COR-L47 (cell line): ENCODE measurements at places on chromosomes 5 and 9.

- no peak for DNase-seq
Measured at GRCh38 chr9:96620832-96621269, 1.2 kb upstream of the CDC14B start.

DNA sequence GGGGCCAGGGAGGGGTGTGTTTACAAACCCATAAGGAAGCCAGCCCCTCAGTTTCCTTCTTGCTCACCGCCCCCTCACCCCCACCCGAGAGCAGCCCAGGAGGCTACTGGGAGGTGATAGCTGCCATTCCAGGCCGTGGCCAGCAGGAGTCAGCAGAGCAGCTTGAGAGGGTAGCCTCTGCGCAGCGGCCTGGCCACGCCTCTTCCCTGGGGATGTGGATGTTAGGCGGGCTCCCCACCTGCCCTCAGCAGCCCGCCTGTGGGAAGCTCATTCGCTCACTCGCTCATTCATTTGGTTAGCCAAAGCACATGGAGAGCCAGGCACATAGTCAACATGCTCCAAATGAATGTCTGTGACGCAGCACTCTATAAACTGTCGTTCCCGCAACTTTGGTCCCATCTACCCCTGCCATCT lies 6.1 kb upstream of the DPM2 start:
- peak; percentile 70 for DNase-seq

DNA sequence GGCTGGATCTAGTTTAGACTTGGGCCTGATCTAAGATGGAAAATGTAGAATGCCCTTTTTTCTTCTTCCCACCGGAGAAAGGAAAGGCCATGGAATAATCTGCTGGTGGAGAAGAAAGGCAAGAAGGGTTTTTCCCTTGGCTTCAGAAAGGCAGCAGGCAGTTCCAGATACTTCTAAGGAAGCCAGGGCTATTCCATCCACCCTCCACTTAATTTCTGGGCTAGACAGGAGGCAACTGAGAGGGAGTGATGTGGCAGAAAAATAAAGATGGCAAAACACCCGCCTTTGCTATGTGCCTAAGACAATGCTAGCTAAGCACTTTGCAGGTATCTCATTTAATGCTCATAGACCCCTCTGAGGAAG lies 9.9 kb downstream of the MYOZ3 start:
- no peak for DNase-seq

GRCh38 chr5:136073714-136074529 lies 45.1 kb downstream of the TGFBI start:
- no peak for DNase-seq

GRCh38 chr9:112764837-112765236 lies 14.3 kb downstream of the SNX30 start:
- DNase-seq = no peak

DNA sequence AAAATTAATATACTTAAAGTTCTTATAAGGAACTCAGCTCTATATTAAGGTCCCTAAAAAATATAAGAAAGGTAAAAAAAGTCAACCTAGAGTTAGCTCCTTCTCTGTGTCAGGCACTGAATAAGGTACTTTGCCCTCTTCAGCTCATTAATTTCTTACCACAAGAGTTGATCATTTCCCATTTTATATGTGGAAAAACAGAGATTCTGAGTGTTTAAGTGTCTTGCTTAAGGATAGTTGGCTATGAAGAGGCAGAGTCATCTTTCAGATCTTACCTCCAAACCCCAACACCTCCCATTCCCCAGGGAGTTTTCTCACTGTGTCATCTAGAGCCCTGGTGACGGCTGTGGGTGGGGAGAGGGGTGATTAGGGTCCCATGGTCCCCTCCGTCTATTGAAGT lies 40.6 kb downstream of the INSYN2B start:
- no peak for DNase-seq

DNA sequence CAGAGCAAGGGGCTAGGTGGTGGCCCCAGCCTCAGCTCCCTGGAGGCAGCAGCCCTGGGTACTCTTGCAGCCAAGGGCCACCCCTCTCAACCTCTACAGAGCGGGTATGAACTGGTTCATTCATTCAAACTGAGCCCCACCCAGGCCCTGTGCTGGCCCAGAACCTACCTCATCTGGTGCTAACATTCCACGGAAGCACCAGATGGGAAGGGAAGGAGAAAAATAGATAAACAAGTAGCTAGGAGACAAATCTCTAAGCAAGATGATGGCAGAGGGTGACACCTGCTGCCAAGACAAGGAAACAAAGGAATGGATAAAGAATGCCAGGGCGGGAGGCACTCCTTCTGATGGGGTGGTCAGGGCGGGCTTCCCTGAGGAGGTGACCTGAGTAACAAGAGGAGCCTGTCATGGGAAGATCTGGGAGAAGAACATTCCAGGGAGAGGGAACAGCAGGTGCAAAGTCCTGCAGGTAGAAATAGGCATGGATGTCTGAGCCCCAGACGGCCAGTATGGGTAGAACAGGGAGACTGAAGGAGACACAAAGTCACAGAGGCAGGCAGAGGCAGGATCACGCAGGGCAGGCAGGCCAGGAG lies 6.1 kb downstream of the ST6GALNAC4 start:
- DNase-seq = no peak

GRCh38 chr5:133275631-133276030 lies 223.8 kb downstream of the HSPA4 start:
- DNase-seq = no peak

- DNase-seq = no peak
Measured at GRCh38 chr5:72509401-72509800, 2.2 kb upstream of the ZNF366 start.

DNA sequence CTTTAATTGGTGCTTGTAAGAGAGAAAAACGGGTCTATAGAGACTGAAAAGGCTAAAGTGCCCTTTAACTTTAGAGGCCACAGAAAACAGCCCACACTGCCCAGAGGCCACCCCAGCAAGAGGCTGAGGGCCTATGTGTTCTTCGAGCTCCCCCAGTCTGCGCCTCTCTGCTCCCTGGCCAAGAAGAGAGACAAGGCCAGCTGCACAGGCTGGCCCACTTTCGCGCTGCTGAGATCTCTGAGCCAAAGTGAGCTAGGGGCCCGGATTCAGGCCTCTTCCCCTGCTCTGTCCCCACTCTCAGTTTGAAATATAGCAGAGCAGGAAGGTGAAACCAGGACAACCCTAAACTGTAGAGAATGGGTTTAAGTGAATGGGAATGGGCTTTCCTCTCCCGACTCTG lies 132.0 kb upstream of the TRIM32 start:
- DNase-seq = no peak

GRCh38 chr9:38298503-38298902 lies 94.0 kb upstream of the ALDH1B1 start:
- DNase-seq = no peak

GRCh38 chr9:97985058-97985861 lies 2.1 kb downstream of the ANP32B start:
- peak; percentile 53 for DNase-seq

DNA sequence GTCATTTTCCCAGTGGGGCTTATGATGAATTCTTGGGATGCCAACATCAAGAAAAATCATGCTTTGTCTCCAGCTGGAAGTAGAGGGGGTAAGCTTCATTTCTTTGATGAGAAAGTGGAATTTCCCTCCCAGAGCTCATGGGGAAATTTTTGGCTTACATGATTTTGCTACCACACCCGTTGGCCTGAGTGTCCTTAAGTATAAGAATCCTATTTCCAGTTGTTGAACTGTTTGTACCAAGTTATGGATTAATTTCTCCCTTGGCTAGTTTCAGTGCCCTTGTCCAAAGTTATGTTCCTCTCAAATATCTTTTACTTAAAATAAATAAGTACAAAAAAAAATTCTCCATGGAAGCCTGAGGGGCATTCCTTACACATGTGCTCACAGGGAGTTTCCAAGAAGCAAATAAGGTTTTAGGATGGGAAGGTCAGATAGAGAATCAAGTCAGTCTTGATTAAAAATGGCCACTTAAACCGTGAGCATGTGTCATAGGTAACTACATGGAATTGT lies 82.3 kb downstream of the PTCD2 start:
- no peak for DNase-seq

DNA sequence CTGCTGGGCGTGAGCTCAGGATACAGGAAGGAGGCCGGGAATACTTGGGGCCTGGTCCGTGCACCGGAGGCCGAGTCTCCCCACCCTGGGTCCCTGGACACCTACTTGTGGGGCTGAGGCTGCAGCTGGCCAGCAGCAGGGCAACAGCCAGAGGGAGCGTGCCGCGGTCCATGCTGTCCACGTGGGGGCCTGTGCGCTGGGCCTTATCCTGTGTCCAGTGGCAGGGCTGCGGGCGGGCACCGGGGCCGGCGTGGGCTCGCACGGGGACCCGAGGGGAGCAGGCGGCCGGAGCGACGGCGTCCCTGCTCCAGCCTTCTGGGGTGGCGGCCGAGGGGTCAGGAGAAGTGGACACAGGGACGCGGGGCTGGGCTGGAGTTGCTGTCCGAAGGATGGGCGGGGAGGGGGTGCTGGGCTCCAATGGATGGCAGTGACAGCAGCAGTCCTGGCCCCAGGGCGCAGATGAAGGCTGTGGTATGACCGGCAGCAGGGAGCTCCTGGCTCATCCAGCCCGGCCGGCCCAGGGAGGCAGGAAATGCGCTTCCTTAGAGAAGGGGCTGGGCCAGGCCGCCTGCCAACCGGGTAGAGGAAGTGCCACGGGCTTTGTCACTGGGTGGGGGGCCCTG lies at the start of gene ENG:
Gene ENG (minus strand): TSS at position 475 of the 623 bp plus-strand sequence. CDS start 303 bp downstream, at position 172.
- DNase-seq = no peak

GRCh38 chr5:98543490-98543889 lies 230.0 kb upstream of the RGMB start:
- DNase-seq = no peak

DNA sequence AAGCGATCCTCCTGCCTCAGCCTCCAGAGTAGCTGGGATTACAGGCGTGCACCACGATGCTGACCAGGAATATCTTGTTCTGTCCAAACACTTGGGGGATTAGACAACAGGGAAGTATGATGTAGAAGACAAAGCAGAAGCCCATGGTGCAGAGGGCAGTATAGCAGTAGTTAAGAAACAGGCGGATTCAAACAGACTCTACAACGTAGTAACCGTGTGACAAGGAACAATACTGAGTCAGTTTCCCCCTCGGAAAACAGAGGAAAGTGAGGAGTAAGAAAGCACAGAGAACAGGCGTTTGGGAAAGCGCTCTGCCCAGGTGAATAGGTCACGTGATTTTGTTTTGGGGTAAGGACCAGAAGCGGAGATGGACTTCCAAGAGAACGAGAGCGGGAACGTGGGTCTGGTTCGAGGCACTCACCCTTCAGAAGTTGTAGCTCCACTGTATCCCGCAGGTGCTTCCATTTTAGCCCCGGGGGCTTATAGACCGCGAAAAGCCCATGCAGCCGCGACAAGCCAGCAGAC lies 306 bp downstream of the TRUB2 start:
- no peak for DNase-seq

DNA sequence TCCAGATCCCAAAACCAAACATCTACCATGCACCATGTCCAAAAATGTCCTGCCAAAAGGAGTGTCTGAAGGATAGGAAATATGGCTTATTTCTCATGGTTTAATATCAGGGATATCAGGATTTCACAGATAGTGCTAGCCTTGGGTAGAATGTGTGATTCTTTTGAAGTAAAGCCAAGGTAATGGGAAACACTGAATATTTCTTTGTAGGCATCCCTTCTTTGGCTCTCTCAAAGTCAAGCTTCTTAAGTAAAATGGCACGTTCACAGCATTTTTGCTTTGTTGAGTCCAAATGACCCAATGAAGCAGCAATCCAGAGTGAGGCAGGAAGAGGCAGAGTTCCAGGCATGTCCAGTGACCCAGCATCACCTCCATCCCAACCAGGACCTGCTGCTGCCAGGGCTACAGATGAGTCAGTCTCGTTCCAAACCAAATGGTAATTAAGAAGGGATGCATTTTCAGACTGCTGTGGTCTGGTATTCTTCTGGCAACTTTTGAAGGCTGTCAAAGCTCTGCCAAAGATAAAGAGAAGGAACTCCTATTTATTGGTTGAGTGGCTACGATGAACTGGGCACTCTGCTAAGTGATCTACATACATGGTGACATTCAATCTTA lies 678.8 kb upstream of the KLF4 start:
- no peak for DNase-seq

GRCh38 chr5:152514827-152515397 lies 109.8 kb upstream of the NMUR2 start:
- peak; percentile 14 for DNase-seq

GRCh38 chr9:76200745-76201144 lies 193.5 kb downstream of the RFK start:
- no peak for DNase-seq

- DNase-seq = no peak
Measured at GRCh38 chr9:131739959-131740648, at the start of gene RAPGEF1. TSS of gene RAPGEF1 (minus strand) at chr9:131740076. CDS start at chr9:131739830, 246 bp downstream.

DNA sequence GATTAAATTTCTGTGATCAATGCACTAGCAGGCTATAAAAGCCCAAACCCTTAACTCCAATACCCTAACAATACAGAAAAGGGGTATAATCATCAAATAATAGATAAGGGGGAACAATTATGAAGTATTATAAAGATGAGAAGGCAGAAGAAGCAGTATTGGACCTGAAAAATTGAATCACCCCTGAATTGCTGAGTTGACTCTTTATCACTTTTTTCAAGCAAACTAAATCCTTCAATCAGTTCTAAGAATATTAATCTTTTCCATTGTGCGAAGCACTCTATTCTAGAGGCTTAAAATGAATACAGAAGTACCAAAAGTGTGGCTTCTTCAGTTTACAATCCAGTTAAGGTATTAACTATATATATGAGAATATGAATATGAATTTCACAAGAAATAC lies 120.7 kb downstream of the RNF180 start:
- no peak for DNase-seq

DNA sequence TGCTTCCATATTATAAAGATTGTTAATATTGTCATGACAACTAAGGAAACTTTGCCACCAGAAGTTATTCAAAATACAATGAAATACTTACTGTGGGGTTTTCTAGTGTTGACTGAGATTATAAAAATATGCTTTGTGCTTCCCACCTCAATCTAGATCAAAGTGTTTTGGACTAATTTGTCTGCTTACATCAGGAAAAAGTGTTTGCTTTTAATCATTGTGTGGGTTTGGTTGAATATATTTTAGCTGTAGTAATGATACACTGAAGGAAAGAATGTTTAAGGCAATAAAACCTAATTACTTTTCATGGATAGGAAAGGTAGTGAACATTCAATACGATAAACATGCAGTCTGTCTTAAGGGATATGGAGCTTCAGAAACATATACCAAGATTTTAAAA lies 29.8 kb upstream of the MAN2A1 start:
- no peak for DNase-seq

- DNase-seq = no peak
Measured at GRCh38 chr9:115653171-115653606, 500.4 kb upstream of the PAPPA start.

DNA sequence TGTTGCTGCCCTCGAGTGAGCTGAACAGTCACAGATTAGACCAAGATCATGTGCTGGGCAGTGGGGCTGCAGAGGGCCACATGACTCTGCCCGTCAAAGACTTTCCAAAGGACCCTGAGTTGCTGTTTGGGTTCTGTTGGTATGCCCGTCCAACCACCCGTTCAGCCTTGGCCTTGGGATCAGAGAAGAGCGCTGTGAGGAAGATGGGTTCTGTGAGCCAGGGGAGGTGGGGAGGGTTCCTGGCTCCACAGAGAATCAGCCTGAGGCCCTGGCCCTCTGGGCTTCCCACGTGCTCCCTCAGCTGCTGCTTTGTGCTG lies 72.6 kb downstream of the RGS3 start:
- DNase-seq = no peak

- no peak for DNase-seq
Measured at GRCh38 chr5:160488394-160489325, 67.0 kb downstream of the PTTG1 start.
